ENCODE measurements at places on chromosomes 2 and 18. TPM values are rescaled to one million over a fixed set of nuclear protein-coding genes. Genes with fewer than 3 reads are reported as not detected.

DNA sequence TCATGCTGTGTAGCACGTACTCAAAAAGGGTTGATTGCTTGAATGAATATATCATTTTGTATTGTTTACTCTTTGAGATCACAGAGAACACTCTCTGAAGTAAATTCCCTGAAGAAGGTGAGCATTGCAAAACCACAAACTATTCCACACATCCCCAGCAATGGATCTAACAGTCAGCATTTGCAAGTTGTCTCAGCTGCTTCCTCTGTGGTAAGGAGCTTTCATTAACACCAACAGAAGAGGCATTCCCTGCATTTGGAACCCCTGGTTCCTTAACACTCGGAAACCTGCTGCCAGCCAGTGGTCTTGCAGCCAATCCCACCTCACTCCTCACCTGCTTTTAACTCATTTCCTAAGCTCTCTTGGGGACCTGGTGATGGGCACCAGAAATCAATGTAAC lies 108.4 kb downstream of the IRS1 start:
- DNase-seq: no peak

- DNase-seq: no peak
Observed at GRCh38 chr18:76903386-76903785, 81.0 kb downstream of the ZNF236 start.

- DNase-seq: no peak
Observed at GRCh38 chr2:236752096-236752495, 182.5 kb downstream of the ACKR3 start.

DNA sequence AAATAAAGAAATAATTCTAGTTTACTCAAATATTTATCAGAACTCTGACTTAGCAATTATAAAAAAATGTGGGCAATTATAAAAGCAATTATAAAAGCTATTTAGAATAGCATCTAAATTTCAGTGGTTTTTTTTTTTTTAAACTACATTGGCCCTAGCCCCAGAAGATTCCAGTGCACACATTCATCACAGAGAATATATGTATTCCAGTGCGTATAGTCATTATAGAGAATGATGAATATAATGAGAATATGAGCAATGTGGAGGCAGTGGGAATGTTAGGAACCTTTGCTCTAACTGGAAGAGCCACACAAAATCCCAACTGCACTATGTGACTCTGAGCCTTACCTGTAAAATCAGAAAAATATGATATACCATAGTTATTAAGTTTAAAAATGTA lies 10.5 kb downstream of the MAP3K2 start:
- DNase-seq: no peak

GRCh38 chr2:144770616-144771230 lies 250.8 kb upstream of the ZEB2 start:
- no peak for DNase-seq

DNA sequence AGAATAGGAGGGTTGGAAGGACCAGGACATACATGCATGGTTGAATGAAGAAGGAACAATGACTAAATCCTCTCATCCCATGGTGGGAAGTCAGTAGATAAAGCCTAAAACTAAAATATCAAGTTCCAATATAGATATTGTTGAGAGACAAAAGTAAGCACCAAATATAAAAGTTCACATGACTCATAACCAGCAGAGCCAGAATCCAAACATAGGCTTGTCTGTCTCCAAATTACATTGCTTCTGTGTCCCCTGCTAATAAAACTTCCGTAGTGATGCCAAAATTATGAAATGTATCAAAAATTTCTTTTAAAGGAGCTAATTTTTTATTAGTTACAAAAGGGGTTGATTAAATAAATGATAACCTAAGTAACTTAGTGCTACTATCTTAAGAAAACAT lies 19.7 kb downstream of the CHST9 start:
- no peak for DNase-seq

DNA sequence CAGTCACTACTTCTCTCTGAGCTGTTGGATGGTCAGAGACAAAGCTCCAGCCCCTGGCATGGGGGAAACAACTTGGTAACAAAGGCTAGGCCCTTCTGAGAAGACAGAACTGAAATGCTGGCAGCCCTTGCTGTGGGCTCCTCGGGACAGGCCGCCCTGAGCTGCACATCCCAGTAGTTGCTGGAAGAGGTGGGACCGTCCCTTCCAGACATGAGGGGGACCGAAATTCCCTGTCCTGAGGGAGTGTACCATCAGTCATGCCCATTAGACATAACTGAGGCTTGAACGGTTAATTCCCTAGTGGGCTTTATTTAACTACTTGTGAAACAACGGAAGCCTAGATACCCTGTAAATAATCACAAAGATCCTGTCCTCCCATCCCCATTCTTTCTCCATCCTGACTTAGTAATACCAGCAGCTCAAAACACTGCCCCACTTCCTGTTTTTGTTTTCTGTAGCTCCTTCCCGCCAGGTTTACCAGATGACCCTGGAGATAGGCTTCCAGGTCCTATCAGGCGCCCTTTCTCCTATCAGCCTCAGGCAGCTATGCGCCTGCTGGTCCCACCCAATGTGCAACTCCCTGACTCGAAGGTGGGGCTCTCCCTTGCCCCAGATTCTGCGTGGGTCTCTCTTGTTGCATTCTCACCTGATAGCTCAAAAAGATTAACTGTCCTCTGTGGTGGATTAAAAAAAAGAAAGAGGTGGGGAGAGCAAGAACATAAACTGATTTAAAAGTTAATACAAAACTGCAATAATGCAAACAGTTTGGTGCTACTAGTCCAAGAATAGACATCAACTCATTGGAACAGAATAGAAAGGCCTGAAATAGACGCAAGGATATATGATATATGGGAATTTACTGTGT lies 37.0 kb upstream of the NT5DC4 start:
- DNase-seq: no peak

GRCh38 chr2:32355976-32356680 lies 695 bp upstream of the BIRC6 start:
- no peak for DNase-seq

GRCh38 chr2:195842932-195843331 lies 185.9 kb downstream of the SLC39A10 start:
- DNase-seq: no peak

GRCh38 chr2:202378662-202379358 lies 2.7 kb downstream of the BMPR2 start:
- DNase-seq: no peak

SOWAHC gene
- 16.9 TPM for polyA plus RNA-seq

DNA sequence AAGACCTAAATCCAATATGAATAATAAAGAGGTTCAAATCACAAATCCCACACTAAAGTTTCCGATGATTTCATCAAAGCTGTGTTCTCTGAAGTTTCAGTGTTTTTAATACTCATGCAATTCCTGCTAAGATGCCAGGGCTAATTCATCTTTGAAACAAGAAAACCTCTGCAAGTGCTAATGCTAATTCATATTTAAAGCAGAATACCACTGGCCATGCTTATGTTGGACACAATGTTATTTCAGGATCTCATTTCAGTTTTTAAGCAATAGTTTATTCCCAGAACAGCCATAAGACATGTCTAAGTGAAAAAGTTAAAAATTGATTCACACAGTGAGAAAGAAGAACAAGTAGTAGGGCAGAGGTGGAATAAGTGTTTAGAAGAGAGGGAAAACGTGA lies 62.8 kb downstream of the GRB14 start:
- DNase-seq: no peak

DNA sequence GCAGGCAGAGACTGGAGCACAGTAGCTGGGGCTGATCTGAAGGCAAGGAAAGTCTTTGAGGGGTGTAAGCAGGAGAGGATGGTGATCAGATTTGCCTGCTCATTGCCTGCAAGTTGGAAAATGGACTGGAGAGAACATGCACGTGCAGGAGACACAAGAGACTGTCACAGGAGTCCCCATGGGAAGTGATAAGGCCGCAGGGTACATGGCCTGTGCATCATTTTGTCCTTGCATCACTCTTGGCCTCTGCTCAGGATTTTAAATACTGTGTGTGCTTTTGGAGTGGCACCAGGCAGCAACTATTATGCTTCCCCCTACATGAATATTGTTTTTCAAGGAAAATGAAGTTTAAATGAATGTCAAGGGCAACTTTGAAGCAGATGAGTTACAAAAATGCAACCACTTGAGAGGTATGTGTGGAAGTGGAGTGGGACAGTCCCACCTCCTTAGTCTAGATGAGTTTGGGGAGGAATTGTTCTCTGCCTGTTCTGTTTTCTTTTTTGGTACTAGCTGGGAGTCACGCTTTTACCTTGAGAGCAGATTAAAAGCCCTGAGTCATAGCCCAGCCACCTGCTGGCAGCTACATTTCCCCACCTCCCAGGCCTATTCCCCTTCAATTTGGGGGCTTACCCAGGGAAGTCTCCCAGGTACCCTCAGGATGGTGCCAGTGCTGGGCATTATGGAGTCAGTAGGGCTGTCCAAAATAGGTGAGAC lies 19.3 kb downstream of the MAPK4 start:
- DNase-seq: no peak

SERPINB5 gene
- 0.09 TPM for polyA plus RNA-seq

DNA sequence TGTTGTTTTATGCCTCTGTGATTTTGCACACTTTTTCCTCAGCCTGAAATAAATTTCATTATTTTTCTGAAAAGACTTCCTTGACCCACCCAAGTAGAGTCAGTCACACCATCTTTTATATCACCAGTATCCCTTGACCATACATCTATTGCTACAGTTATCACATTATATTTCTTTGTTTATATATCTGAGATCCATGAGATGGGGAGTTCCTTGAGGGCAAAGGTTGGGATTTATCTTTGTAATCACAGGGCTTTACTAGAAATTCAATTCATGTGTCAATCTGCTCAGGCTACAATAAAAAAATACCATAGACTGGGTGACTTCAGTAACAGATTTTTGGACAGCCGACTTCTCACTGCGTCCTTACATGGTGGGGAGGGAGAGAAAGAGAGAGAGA lies 12.8 kb upstream of the RNF138 start:
- DNase-seq: no peak

DNA sequence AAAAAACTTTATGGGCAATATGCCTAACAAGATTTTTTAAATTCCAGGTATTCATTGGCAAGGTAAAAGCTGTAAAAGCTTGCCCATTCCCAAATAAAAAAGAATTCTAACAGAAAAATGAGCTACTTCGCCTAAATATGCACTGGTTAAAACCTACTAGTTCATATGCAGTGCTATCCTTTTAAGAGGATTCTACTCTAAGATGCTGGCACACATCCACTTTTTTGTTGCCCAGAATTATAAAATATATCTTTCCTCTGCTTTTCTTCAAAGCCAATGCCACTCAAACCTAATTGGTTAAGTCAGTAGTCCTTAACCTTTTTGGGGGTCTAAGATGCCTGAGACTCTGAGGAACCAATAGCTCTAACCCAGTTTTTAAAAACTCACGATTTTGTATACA lies 3.2 kb downstream of the XPO1 start:
- no peak for DNase-seq

DNA sequence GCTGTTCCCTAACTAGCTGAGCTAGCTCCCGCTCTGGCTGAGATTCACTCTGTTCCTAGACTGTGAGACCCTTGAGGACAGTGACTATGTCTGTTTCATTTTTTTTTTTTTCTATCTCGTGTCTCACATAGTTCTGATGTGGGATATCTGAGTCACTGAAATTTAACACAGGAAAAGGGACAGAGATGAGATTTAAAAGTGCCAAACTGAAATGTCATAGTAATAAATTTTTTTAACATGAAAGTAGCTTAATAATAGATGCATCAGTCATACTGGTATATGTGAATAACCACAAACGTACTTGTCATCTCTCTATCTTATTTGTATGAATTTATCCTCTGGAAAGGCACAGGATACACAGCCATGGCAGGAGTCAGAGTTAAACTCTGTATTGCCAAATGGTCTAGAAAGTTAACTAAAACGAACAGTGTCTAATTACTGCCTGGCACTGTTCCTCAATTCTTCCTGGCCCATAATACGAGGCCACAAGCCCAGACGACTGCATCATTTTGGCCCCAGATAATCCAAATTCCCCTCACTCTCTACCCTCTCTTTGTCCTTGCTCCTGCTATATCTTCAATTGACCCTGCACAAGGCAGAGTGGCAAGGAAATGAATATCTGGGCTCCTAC lies 87.5 kb downstream of the SATB2 start:
- no peak for DNase-seq

GRCh38 chr18:9700261-9700796 lies 7.8 kb upstream of the RAB31 start:
- no peak for DNase-seq

DNA sequence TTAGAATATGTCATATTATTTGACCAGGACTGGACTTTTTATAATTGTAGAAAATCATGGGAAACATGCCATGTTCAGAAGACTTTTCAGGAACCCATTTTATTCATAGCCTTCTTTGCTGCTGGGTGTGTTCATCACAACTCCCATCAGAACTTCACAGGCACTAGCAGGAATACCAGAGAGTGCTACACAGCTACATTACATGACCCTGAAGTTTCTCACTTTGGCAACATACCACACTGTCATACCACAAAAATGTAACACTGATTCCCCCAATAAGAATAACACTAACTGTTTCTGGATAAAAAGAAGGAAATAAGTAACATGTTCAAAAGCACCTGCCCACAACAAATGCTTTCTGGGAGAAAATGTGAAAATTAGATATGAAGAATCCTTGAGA lies 405.4 kb downstream of the CDH2 start:
- DNase-seq: no peak

DNA sequence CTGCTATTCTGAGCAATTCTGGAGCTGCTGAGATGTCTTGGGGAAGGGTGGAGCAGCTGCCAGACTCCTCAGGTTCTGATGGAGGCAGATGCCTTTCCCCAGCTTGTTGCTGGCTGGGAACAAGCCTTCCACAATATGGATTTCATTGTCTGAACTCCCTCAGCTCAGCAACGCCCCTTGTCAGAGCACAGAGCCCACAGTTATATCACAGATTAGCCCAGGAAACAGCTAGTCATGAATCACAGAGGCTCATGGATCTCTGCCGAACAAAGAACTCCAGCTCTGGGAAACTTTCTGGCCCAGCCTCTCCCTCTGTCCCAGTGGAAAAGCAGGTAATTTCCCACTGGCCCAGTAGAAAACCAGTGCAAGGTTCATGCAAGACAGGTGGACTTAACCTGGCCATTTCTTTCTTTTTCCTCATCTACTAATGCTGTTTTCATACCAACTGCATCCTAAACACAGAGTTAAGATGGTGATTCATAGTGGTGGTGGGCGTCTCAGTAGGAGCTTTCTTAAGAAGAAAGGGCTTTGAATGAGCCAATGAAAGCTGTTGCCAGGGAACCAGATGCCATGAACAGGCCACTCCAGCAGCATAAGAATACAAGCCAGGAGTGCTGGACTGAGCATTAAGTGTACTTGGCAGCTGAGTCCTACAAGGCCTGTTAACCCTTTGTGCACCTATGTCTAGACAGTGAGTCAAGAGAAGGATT lies 8.7 kb upstream of the KIAA2012 start:
- DNase-seq: no peak

MALT1 gene
- 32.1 TPM for polyA plus RNA-seq

- DNase-seq: no peak
Observed at GRCh38 chr2:33304032-33304864, 172.2 kb upstream of the RASGRP3 start.

GRCh38 chr2:220075835-220076234 lies 448.4 kb downstream of the SLC4A3 start:
- DNase-seq: no peak

DNA sequence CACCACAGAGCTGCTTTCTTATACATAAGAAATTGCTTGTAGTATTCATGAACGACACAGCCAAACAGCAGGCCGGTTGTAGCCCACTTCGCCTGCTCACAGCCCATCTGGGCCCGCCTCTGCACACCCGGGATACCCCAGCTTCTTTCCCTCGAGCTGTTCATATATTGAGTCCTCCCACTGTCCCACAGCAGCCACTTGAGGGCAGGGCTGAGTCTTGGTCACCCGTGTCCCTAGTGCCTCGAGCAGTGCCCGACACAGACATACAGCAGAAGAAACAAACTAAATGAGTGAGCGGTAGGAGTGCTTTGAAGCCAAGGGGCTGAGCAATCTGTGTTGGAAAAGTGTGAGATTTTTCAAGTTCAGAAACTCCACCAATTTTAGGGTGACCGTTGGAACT lies 251.4 kb downstream of the KLHL29 start:
- no peak for DNase-seq

Measured in renal cortex interstitium (tissue), 15 donors.